NCI-H2081 treated with DMSO at 0.1 percent for 48 hours (cell line): ENCODE measurements at places on chromosomes 2 and 18.

DNA sequence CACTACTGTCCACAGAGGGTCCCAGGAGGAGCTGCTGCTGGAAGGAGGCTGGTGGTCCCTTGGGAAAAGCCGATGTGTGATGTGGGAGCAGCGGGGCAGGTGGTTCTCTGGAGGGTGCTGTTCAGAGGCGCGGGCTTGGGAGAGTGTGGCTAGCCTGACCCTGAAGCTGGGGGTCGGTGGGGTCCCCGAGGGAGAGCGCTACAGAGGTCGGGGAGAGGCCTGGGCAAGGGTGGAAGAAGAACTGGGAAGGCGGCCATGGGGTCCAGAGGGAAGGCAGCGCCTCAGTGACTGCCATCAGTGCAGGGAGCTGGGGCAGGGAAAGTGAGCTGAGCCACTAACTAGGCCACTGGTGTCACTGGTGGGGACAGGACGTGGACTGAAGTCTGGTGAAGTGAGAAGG, 32.5 kb downstream of the FAM228A start:
- no peak for DNase-seq

DNA sequence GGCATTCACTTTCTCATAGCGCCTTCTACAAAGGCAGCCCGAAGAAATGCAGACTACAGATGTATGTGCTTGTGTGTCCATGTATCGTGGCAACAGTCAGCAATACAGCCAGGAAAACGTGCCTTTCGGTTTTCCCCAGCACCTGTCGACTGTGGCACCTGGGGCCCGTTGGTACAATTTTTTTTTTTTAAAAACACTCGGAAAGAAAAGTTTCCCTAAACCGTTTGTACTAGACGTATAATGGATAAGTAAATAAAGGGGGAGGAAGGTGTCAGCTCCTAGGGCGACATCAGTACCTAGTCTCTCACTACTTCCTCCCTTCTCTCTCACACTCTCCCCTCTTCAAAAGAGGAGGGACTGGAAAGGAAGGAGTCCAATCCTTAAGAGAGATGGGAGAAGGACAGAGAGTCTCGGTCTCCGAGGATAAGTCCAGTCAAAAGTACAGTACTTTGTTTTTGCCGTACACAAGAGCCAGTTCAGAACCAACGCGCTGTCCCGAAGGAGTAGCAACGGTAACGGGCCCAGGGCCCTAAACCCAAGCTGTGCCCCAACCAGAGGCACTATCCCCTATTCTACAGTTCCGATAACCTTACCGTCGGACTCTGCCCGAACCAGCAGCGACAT, 759 bp downstream of the PPP4R3B start:
- DNase-seq, result no peak

DNA sequence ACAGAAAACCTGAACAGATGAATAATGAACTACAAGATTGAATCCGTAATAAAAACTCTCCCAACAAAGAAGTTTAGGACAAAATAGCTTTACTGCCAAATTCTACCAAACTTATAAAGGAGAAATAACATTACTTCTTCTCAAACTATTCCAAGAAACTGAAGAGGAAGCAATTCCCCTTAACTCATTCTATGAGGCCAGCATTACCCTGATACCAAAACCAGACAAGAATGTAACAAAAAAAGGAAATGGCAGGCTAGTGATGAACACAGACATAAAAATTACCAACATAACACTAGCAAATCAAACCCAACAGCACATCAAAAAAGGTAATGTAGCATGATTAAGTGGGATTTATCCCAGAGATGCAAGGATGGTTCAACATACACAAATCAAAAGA, 213.7 kb upstream of the FOSL2 start:
- DNase-seq, result no peak

- no peak for DNase-seq
Measured at GRCh38 chr18:35572644-35573043, 8.9 kb upstream of the GALNT1 start.

GRCh38 chr18:31454066-31454708, 6.6 kb downstream of the DSG3 start:
- DNase-seq, result no peak

DNA sequence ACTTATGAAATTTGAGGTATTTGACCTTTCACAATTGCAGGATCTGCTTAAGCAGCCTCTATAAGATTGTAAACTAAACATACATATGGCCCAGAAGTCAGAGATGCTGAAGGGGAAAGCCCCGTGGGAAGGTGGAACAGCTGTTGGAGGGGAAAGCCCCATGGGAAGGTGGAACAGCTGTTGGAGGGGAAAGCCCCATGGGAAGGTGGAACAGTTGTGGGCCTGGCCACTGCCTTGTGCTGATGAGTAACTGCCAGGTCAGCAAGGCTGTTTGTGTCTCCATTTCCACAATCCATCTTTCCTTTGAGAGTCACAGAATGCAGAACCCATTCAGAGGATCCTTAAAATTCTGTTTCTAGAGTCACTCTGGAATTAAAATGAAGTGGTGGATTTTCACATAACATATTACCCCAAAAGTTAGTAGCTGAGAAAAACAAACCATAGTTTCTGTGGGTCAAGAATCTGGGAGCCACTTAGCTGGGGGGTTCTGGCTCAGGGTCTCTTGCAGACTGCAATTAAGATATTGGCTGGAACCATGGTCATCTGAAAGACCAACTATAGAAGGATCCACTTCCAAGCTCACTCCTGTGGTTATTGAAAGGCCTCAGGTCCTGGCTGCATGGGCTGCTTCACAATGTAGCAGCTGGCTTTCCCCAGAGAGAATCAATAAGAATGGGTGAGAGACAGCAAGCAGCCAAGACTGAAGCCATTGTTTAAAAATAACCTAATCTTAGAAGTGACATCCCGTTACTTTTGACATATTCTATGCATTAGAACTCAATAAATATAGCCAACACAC, 86.6 kb upstream of the CAVIN2 start:
- no peak for DNase-seq

DNA sequence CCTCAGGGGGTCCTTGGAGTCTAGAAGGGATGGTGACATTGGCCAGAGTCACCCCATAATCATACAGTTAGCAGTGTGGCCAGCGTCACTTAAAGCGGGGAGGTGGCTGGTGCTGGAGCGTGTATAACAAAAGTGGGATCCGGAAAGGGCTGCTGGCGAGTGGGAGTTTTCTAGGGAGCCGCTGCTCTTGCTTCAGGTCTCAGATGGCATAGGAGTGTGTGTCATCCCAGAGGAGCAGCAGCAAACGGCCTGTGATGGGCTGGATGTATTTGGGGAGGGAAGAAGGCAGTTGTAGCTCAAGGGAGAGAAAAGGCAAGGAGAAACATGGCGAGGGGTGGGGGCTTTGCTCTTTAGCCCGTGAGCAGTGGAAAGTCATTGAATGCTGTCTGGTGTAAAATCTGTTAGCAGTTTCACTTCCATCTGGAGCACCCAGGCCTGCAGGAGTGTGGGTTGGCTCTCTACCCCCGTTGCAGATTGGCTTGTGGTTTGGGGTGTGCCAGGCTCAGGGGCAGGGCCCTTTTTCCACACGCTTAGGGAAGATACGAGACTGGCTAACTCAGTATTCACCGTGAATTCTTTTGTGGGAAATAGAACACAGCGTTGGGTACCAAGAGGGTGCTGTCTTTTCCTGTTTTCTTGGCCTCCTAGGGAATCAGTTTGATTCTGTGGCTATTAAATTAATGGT, 120.5 kb downstream of the AGAP1 start:
- DNase-seq, result no peak

- DNase-seq, result no peak
Measured at GRCh38 chr2:98486374-98486981, 41.8 kb downstream of the INPP4A start.

DNA sequence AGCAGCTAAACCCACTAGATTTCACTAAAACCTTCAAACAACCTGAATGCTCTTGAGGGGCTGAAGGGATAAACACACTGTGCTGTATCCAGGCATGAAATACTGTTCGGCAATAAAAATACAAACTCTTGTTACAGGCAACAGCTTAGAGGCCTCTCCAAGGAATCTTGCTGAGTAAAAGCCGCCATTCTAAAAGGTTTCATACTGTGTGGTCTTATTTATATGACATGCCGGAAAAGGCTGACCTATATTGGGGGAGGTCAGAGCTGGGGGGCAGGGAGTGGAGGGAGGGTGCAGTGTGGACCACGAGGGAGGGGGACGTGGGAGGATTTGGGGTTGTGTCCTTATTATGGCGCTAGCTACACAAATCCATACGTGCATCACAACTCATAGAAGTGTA, 136.2 kb downstream of the MBP start:
- DNase-seq, result no peak

GRCh38 chr2:58939388-58939787, 698.3 kb upstream of the FANCL start:
- DNase-seq, result no peak

- no peak for DNase-seq
Measured at GRCh38 chr2:3024401-3024935, 353.1 kb downstream of the EIPR1 start.

- DNase-seq, result no peak
Measured at GRCh38 chr18:10190564-10190963, 263.9 kb upstream of the APCDD1 start.

DNA sequence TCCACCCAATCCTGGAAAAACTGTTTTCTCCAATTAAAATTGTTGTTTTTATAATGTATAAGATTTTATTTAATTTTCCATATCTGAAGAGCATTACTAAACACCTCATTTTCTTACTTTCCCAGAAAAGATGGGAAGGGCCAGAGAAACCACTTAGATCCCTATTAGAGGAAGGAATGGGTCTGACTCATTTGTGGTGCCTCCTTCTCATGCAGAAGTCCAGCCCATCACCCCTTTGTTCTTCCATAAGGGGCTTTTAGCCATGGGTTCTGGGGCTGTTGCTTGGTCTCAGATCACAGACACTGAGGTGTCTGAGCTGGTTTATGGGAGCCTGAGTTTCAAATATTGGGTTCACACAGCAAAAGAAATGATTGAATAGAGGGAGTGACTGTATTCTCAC, 152.2 kb downstream of the ESCO1 start:
- no peak for DNase-seq

GRCh38 chr2:9331704-9332103, 91.6 kb downstream of the ITGB1BP1 start:
- DNase-seq, result no peak

GRCh38 chr18:13658436-13659204, 67.7 kb downstream of the FAM210A start:
- DNase-seq, result no peak

- no peak for DNase-seq
Measured at GRCh38 chr2:190311893-190312634, 7.6 kb downstream of the HIBCH start.

DNA sequence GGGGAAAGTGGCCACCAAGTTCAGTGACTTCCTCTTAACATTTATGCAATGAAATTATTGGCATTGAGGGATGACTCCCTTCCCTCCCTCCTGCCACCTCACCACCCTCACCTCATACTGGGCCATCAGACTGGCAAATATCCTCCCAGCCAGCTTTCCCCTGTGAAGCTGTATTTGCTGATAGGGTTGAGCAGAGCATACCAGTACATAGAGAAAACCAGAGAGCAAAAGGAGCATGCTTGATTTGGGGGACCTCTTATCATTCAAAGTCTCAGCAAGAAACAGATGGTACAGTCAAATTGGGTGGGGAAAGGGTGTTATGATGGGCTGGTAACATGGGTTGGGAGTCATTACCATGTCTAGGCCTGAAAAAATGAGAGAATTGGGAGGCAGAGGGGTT, 19.1 kb upstream of the B3GNT2 start:
- no peak for DNase-seq

DNA sequence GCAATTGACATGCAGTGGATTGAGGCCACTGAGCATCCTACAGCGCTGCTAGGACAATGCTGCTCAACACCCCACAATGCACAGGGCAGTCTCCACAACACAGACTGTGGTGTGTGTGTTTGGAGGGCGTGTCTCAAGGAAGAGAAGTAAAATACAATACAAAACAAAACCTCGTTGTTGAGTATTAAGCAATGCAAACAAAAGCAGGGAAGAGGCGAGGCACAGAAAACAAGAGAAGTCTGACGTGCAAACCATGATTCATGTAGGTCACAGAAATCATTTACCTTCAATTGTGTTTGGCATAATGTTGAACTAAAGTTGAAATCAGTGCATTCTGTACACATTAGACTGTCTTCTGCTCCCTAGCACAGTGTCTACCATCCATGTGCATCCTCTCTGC, 260.9 kb downstream of the PHLPP1 start:
- DNase-seq, result no peak

DNA sequence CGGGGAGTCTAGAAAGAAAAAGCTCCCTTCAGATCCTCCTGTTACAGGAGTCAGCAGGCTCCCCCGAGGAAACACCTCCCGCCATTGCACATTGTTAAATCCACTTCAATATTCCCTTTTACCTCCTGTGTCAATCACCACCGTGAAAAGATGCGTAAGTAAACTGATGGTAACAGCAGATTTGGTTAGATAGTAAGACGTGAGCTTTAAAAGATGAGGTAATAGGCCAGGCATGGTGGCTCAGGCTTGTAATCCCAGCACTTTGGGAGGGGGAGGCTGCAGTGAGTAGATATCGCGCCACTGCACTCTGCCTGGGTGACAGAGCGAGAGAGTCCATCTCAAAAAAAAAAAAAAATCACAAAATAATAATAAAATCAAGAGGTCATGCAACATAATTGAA, 15.2 kb upstream of the NCL start:
- no peak for DNase-seq

GRCh38 chr2:134932864-134933526, 14.4 kb downstream of the CCNT2 start:
- DNase-seq, result no peak

DNA sequence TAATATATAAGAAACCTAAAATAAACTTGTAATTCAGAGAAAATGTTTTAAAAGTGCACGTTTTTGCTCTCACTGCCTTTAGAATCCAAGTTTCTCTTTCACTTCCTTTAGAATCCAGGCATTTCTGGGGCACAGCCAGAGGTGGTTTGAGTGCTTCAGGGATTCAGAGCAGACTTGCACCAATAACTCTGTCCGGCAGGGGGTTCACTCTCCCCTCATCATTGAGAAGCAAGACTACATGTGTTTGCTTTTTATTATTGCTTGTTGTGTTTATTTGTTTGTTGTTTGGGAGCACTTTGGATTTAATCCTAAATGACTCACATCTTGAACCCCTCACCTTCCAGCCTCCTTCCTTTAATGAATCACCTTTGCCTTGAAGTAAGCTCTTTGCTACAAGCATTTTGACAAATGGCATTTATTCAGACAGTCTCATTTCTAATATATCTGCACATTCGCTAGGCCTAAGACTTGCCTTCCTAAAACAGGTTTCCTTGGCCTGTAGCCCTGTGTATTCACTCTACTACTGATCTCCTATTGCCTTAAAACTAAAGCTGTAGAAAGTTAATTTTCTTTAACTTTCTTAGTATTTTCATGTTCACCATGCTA, 233.5 kb upstream of the ATP5MC3 start:
- no peak for DNase-seq

DNA sequence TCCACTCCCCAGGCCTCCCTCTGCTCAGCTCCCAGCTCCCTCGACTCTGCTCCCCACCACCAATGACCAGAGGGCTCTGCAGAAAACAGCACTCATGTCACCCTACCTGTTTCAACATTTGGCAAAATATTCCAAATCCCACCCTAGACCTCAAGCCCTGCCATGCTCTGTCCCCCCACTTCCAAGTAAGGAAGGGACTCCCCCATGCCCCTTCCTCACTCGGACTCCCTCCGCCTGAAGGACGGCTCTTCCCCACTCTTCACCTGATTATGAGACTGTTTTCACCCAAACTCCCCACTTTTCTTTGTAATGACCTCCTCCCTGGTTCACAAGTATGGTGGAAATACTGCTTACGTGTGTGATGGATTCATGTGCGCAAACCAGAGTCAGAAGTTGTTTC, 208.4 kb downstream of the MGAT5 start:
- DNase-seq, result no peak

- DNase-seq, result no peak
Measured at GRCh38 chr2:104859291-104859765, 5.4 kb downstream of the POU3F3 start.
